Activated CD4-positive, alpha-beta T cell treated with anti-CD3 and anti-CD28 coated beads, Interleukin-2, amount 50 U/mL, for 1 hour (primary cell): ENCODE measurements at places on chromosomes 16 and 17.
A peak's percentile ranks its signal among the peaks of the same experiment; 100 is the strongest.

DNA sequence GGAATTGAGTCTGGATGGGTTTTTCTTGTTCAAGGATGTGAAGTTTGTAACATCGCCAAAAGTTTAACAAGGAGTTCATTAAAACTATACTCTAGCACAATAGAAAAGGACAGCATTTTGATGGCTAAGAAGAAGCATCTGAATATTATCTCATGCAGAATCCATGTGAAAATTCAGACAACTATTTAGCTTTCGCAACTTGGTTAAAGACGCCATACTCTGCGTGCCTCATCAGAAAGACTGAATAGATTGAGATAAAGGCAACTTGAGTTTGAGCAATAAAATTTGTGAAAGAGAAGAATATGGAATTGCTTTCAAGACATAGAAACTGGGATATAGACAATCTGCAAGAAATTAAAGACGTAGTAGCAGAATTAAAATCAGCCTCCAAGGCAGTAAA is 151.1 kb upstream of the MYOCD start:
- DNase-seq: no peak

GRCh38 chr16:15857724-15858560 is 1.1 kb upstream of the MYH11 start:
- no peak for DNase-seq

- DNase-seq: no peak
Measured at GRCh38 chr16:66127459-66128370, 238.8 kb upstream of the CDH5 start.

- no peak for DNase-seq
Measured at GRCh38 chr16:22861580-22861979, 47.6 kb downstream of the HS3ST2 start.

- peak; percentile 60 for DNase-seq
Measured at GRCh38 chr17:82019690-82020571, 2.7 kb downstream of the CENPX start.

DNA sequence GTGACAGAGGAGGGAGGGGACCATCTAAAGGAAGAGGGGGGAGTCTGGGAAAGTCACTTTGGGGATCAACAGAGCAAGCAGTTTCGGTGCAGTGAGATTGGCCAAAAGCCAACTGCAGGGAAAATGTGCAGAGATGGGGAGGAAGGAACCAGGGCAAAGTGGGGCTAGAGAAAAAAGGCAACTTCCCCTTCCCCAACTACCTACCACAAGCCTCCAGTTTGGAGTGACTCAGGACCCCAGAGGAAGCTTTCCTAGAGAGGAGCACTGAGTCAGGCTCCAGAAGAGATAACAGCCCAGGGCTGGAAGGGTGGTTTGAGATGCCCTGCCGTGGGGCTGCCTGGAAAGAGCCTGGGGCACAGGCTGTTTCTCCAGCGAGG is 6.9 kb upstream of the CD300LD start:
- no peak for DNase-seq

DNA sequence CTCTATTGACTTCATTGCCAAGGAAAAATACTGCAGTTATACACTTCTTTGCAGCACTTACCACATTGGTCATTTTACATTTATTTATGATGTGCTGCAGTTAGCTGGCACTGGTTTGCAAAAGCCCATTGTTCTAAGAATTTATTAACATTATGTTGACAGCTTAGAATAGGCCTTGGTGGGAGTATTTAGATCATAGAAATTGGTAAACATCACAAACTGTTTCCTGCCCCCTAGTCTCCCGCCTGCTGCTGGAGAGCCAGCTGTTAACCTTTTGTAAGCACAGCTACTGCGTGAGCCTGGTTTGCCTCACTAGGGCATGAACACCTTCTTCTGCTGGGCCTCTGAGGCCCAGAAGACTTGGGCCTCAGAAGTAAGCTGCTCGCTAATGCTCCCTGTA is 651.4 kb upstream of the GOT2 start:
- DNase-seq: no peak

GRCh38 chr16:89112377-89113151 is 18.9 kb downstream of the ACSF3 start:
- DNase-seq: no peak

- no peak for DNase-seq
Measured at GRCh38 chr16:66286527-66286926, 80.0 kb upstream of the CDH5 start.

- no peak for DNase-seq
Measured at GRCh38 chr17:9594065-9594464, 17.6 kb downstream of the CFAP52 start.

DNA sequence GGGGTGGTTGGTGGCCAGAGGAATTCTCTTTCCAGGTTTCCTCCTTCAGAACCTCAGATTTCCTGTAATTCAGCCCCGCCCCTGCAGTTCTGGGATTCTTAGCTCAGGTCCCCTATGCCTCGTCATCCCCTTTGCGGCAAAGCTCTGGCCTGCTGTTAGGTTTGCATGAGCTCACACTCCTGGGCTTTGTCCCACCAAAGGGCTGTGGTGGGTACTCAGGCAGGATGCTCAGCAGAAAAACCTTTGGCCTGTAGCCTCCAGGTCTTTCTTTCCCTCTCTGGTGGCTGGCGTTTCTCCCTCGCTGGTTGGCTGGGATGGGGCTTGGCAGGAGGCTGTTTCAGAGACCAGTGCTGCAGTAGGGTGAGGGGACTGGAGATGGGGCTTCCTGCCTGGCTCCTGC is 9.6 kb upstream of the PLEKHG4 start:
- no peak for DNase-seq

DNA sequence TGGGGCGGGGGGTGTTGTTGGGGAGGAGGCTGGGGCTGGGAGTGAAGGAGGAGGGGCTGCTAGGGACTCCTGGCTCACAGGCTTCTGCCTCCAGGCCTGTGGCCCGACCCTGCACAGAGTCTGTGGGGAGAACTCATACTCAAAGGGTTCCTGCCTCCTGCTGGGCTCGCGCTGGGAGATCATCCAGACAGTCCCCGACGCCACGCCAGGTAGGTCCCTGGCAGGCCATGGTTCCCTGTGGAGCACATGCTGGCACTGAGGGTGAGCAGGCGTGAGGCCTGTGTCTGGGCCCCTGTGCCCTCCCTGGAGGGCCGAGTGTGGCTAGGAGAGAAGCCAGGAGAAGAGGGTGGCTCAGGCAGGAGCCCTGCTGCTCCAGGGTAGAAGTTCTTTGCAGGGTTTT is 4.6 kb downstream of the ITGAD start:
- no peak for DNase-seq

GRCh38 chr17:1461198-1461944 is 5.3 kb upstream of the CRK start:
- DNase-seq: no peak

GRCh38 chr17:30807896-30808295 is 16.6 kb downstream of the CRLF3 start:
- no peak for DNase-seq

GRCh38 chr17:53822764-53823163 is at the start of gene KIF2B:
KIF2B (plus strand) TSS chr17:53822927; CDS start chr17:53823034, 107 bp downstream.
- DNase-seq: no peak
